ENCODE measurements at places on chromosomes 16 and 17.

GRCh38 chr17:58947824-58948223 lies 158.9 kb downstream of the TRIM37 start:
- no peak for ATAC-seq

- no peak for ATAC-seq
Observed at GRCh38 chr17:76132574-76133338, 8.3 kb downstream of the FOXJ1 start.

- no peak for ATAC-seq
Observed at GRCh38 chr17:50469208-50469605, 527 bp upstream of the CHAD start.

GRCh38 chr16:17177959-17178905 lies 292.5 kb downstream of the XYLT1 start:
- ATAC-seq, result no peak

DNA sequence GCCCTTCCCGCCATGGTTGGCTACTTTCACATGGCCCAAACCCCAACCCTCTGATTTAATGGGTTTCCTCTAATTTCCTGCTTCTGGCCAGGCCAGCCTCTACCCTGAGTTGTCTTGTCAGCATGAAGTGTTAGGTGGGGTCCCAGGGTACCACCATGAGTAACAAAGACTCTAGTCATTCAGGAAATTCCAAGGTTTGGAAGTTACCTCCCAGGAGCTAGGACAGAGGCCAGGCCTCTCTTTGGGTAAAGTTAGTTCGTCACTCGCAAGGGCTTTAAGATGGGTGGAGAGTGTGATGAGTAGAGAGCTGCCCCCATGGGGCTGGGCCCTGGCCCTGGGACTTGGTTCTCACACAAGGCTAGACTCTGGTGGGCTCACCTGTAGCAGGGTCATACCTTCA lies 54.6 kb downstream of the PLD6 start:
- ATAC-seq, result no peak

DNA sequence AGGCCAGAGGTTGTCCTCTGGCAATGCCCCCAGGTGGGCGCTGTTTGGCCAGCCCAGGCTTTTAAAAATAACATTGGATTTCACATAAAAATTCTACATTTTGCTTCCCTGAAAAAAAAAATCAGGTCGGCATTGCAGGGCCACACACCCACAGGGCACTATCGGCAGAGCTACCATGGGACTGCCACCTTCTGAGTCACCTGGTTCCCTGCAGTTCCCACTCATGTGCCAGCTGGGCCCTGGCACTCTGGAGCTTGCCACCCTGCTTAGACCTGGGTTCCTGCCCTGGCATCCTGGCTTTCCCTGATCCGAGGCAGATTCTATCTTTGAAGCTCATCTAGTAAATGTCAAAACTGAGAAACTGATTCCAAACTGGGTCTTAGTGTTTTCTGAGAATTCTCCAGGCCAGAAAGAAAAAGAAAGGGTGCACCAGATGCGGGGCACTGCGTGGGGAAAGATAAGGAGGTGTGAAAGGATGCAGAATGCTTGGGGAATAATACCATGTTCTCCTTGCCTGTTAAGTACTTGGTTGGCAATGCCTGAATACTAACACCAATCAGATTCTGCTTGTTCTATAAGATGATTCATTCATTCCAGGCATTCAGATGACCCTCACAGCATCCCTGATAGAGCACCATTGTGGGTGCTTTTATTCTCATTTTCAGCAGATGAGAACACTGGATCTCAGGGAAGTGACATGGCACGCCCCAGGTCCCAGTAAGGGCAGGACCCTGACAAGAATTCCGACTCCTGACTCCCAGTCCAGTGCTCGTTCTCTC lies 51.8 kb downstream of the RAI1 start:
- ATAC-seq, result no peak

DNA sequence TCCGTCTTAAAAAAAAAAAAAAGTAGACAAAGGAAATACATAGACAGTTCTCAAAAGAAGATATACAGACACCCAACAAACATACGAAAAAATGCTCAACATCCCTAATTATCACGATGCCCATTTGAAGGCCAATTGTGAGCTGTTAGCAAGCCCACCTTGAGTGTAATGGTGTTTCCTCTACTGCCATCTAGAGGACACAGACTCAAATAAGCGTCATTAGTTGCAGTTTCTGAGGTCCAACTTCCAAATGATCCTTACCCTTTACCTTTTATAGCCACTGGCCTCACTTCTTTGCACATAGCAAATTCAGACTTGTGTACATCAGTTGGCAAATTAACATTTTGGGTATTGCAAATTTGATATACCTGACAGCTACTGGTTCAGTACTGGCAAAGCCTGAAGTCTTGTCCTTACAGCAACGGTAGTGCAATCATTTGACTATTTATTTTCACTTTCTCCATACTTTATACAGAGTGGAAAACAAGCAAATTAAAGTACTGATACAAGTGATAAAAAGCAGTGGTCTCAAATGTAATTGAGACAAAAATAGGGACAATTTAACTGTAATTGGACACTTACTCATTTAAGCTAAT lies 536.3 kb upstream of the EEF2KMT start:
- no peak for ATAC-seq

DNA sequence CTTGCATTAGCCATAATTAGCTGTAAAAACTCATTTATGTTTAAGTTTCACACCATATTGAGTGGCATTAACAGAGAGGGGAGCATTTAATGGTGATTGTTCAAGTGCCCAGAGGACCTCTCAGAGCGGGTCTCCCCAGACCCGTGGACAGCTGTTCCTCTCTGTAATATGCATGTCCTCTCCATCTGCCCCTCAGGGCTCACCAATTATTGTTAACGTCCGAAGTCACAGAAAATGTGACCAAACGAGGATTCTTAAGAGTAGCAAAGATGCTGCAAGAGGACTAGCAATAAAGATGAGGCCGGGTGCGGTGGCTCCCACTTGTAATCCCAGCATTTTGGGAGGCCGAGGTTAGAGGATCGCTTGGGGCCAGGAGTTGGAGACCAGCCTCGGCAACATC lies 130.2 kb downstream of the CPPED1 start:
- no peak for ATAC-seq

Measured in activated CD4-positive, CD25-positive, alpha-beta regulatory T cell treated with anti-CD3 and anti-CD28 coated beads, Interleukin-2, amount 50 U/mL, for 24 hours (primary cell).